Activated CD4-positive, alpha-beta memory T cell treated with anti-CD3 and anti-CD28 coated beads, Interleukin-2, amount 10 ng/mL, durations not matched to agents 7 days and 5 days (primary cell): ENCODE measurements at places on chromosomes 3 and 15.
A peak's percentile ranks its signal among the peaks of the same experiment; 100 is the strongest.

- no peak for DNase-seq
Observed at GRCh38 chr3:127556565-127556964, 34.0 kb downstream of the TPRA1 start.

GRCh38 chr3:122260206-122260605 lies 64.8 kb upstream of the CSTA start:
- DNase-seq = no peak

DNA sequence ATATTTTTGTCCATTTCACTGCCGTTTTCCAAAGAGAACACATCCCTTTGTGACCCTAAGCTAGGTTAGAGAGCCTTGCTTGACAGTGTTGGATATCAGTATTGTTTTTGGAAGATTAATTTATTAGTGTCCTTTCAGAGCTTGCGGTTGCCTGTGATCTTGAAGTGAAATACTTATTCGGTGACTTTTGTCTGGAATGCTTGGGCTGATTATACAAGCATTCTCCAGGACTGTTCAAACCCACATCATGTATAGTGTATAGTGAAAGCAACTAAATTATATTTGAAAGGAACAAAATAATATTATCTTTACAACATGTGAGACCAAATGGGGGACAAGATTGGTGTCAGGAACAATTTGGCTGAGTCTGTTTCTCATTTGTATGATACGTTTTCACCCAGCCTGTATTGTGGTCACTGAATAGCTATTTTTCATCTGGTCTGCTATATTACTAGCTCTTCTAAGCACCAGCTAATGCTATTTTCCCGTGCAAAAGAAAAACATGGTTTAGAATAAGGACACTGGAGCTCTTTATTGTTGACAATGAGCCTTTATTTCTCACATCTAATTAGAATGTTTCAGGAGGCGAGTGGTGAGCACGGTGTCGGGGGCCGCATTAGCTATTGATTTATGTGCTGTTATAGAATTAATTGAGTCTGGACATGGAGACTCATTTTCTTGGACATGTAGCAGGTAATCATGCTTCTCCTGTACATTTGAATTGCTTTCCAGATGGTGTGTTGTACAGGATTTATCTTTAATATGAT lies 158.1 kb downstream of the APBA2 start:
- DNase-seq = no peak

- no peak for DNase-seq
Observed at GRCh38 chr3:74523811-74524210, 90.6 kb downstream of the CNTN3 start.

DNA sequence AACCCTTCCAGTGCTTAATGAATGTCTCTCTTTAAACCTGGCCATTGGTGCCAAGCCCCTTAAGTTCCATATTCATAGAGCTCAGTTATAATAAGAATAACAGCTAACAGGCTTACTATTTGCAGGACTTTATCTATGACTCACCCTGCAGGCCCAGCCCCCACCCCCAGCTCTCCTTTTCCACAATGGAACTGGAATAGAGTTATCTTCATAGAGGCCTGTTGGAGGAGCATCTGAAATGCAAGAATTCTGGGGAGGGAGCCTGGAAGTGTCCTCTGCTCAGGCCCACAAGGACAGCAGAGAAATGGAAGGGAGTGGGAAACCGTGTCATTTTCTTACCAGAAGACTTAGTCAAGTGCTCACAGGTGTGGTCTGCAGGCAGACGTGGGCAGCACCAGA lies 52.8 kb downstream of the SEMA5B start:
- DNase-seq = no peak

DNA sequence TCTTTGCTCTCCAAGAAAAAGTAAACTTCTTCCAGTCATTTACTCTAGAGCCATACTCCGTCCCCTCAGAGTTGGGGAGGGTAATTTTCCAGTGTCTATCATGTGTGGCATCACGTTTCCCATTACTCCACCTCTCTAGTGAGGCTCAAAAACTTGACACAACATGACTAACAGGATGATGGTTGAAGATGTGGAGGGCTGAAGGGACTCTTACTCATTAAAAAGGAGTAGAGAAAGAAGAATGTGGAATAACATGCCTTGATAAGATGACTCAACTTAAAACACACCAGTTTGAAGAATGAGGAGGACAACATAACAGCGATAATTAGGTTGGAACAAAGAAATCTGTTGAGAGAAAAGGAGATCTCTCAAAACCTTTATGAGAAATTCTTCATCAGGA lies 894.3 kb downstream of the OTOL1 start:
- DNase-seq = no peak

DNA sequence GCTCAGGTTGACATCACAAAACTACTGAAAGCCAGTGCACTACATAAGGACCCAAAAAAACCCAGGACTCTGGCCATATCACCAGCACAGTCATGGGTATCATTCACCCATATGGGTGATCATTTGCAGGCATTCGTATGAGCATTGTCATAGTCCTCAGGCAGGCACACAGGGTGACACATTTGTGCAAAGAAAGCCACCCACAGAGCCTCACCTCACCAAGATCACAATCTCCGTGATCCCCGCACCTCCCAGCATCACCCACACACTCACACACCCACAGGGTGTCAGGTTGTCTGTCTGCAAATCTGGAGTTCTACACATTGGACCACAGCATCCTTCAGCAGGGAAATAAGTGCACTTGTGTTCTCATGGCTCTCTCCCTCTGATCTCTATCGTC lies 166.0 kb upstream of the LPP start:
- peak; percentile 72 for DNase-seq

GRCh38 chr3:154061001-154061370 lies 60.2 kb upstream of the ARHGEF26 start:
- DNase-seq = no peak

DNA sequence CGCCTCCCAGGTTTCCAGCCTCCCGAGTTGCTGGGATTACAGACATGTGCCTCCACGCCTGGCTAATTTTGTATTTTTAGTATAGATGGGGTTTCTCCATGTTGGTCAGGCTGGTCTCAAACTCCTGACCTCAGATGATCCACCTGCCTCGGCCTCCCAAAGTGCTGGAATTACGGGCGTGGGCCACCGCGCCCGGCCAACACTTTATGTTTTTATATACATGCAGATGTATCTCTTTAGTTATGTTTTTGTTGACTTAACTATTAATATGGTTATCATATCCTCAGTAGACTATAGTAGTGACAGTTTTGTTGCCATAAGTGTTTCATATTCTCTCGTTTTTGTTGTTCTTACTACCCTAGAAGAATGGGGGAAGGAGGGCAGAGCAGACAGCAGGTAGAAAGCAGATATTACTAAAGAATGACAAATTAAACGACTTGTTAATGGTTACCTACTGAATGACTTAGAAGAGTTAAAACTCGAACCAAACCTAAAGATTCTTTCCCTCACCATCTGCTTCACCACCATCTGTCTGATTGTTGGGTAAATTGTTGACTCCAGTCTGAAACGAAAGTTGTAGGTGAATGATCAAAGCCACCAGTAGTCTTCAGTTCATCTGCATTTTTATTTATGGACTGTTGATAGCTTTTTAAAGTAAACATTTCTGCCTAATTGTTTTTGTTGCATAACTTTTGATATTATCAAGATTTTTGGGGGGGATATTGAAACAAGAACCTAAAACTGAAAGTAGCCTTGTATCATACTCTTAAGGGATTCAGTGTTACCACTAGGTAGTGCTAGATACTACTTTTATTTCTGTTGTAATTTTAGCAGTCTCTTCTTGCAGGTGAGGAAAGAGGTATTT lies 89.3 kb downstream of the RASA2 start:
- no peak for DNase-seq

DNA sequence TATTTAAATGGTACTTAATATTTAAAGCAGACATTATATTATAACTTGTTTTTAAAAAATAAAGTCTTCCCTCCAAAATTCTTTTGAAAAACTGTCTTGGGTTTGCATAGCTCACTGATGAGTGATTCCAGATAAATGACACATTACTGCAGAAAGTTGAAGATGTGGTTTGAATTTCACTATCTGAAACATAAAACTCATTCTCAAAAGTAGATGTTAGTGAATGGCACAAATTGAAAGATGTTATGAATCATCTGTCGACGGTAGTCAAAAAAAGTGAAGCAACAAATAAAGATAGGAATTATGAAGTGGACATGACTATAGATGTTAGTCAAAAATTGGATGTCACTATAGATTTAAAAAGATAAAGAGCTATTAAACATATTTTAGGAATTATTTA lies 280.5 kb downstream of the GAP43 start:
- DNase-seq = no peak

DNA sequence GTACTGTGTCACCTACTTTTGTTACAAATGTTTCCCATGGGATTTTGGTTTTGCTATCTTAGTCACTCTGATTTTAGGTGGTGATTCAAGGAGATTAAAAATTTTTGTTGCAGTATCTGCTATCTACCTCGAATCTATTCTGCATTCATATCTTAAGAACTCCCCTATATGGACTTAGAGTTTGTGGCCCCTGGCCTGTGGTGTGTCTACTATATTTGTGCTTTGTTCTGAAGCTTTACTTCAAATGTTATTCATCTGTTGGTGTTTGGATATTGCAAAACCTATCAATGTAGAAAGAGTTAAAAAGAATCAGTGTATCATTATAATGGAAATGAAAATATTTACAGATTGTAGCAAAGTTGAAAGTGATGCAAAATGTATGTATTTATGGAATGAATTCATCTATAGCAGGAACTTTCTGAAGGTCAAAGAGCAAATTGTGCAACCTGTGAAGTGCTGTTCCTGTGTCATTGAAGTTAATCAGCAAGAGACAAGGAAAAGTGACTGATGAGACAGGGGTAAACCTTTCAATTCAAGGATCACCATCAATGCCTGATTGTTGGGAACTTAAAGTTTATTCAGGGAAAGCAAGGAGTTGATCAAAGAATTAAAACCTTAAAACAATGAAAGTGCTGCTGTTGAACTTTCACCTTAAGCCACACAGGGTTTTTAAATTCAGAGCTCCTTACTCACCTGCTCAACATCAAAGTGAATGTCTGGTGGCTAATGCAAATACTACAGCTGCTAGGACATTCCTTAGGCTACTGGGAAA lies 71.0 kb downstream of the SLMAP start:
- no peak for DNase-seq

- DNase-seq = no peak
Observed at GRCh38 chr3:195063581-195064193, 207.3 kb downstream of the XXYLT1 start.

DNA sequence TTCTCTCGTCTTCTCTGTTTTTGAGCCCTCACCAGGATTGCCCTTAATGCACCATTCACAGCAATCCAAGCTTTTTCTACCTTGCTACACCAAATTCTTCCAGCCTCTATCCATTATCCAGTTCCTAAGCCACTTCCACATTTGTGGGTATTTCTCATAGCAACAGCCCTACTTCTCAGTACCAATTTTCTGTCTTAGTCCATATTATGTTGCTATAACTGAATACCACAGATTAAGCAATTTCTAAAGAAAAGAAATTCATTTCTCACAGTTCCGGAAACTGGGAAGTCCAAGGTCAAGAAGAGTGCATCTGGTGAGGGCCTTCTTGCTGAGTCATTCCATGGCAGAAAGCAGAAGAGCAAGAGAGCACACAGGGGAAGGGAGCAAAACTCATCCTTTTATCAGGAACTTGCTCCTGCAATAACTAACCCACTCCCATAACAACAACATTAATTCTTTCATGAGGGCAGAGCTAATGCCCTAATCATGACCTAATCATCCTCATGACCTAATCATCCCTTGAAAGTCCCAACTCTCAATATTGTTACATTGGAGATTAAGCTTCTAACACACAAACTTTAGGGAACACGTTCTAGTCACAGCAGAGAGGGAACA lies 9.7 kb upstream of the EIF1B start:
- DNase-seq = no peak

DNA sequence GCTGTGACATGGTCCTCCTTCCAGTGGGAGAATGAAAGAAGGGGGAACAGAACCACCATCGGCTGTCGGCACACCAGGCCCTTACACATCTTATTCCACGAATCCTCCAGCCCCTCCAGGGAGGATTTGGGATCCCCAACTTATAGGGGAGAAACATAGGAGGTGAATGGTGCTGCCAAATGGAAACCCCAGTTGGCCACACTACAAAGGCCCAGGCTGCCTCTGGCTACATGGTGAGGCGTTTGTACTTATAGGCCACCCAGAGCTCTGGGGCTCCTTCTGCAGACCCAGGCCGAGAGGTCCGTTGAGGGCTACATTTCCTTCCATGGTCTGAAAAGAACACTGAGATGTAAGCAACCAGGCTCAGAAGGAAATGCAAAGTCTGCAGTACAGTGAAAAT lies 12.0 kb downstream of the AMOTL2 start:
- DNase-seq = no peak

DNA sequence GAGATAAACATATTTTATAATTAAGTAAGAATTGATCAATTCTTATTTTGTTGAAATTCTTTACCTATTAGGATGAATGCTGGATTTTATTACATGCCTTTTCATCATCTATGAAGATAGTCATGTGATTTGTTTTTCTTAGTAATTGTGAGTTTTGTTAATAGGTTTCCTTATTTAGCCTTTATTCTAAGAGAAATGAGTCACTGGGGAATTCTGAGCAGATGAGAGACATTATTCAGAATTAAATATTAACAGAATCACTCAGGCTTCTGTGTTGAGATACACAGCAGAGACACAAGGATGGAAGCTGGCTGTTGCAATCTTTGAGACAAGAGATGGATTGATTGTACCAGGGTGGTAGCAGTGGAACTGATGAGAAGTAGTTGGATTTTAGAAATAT lies 7.4 kb upstream of the ANO10 start:
- no peak for DNase-seq

DNA sequence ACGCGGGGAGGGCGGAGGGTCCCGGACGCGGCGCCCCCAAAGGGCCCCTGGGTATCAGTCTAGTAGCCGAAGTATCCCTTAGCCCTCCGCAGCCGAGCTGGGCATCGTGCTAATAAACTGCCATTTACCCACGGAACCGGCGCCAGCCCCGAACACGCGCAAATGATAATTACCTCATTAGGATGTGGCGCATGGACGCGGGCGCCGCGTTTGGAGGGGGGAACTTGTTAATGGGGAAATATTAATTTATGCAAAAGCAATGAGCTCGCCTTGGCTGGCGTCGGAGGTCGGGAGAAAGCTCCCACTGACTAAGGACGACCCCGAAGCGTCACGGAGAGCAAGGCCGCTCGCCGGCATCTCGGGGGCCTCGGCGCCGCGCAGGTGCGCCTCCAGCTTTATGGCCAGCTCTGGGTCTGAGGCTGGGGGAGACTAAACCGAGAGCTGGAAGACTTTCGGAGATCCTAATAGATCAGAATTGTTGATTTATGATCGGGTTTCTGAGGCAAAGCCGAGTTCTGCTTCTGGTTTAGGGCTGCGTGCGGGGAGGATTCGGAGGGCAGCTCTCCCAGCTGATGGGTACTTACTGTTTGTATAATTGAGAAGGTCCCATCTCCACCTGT lies 474 bp upstream of the FEZF2 start:
- no peak for DNase-seq

- no peak for DNase-seq
Observed at GRCh38 chr3:107994181-107994580, 96.7 kb downstream of the CD47 start.
